ENCODE measurements at places on chromosomes 2 and 18.

DNA sequence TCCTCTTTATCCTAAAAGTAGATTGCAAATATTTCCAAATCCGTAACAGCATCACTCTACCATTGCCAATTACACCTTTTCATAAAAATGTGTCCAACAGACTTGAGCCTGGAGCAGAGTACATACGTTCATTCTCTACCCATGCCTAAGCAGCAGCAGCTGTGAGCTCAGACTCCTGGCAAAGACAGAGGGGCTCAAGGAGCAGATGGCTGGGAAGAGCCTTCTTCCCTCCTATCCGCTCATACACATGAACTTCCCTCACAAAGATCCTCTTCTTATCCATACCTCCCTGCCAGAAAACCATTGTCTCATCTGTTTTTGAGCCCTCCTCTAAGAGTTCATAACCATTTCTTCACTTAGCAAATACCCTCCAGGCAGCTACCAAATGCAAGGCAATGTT is 164.3 kb upstream of the ARL4C start:
- no peak for DNase-seq

DNA sequence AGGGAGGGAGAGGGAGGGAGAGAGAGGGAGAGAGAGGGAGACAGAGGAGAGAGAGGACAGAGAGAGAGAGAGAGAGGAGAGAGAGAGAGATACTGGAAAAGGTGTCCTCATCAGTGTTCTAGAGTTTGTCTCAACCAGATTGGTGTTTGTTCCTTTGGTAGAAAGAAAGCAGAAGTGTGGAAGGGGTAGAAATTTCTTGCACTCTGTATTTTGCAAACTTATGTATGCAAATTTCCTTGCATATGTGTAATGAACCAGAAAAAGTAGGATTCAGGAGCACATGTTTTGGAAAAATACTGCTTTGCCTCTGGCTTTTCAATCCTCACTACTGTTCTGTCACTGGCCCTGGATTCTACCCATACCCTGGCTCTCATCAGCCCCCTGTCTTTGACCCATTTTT is 1.1 kb upstream of the SP140 start:
- no peak for DNase-seq

GRCh38 chr18:31741097-31741735 is 19.5 kb downstream of the SLC25A52 start:
- DNase-seq, result no peak

- no peak for DNase-seq
Measured at GRCh38 chr18:13316063-13316462, 97.5 kb downstream of the LDLRAD4 start.

- no peak for DNase-seq
Measured at GRCh38 chr18:76983613-76984051, 149.0 kb downstream of the MBP start.

GRCh38 chr2:235268535-235268934 is 225.3 kb upstream of the AGAP1 start:
- no peak for DNase-seq

All from 8988T (cell line).